ENCODE measurements at places on chromosomes 4 and X. TPM values are rescaled to one million over a fixed set of nuclear protein-coding genes. Genes with fewer than 3 reads are reported as not detected.

DNA sequence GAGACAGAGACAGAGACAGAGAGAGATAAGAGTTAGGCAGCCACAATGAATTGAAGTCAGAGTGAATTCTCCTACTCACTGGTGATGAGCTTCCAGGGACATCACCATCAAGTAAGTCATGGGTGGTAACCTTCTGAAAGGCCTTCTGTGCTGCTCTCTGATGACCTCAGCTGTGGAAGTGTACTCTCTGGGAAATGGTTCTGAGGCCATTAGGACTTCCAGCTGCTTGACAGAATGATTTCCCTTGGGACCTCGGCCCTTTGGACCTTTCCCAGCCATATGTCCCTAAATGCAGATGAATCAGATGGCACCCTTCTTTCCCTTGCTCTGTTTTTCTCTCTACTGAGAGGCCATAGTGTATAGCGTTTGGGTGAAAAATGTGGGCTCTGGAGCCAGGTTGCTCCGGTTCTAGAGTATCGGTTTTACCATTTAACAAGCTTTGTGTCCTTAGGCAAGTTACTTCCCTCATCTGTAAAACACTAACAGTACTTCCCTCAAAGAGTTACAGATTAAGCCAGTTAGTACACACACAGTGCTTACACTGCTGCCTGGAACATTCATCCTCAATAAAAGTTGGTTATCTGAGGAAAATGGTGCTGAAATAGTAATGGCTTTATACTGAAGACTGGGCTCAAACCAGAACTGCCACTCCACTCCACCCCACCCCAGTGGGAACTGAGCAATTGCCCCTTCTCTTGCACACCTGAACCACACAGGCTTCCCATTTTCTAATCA is 7.6 kb downstream of the SEPTIN11 start:
- no peak for DNase-seq

GRCh38 chrX:130636277-130636676 is 234.5 kb downstream of the RBMX2 start:
- no peak for DNase-seq

- no peak for DNase-seq
Observed at GRCh38 chr4:23105759-23106370, 413.1 kb downstream of the GBA3 start.

DNA sequence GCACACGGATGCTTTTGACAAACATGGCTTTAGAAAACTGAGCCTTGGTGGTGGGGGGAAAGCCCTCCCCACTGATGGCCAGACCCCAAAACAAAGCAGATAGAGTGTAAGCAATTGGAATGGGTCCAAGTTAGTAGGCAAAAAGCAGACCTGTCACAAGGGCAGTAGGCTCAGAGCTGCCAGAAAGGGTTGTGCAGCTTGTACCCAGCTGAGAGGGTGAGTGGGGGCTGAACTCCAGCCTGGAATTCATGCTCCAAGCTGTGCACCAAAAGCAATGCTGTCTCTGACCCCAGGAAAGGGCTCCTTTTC is 101.1 kb upstream of the TEX13D start:
- DNase-seq, result no peak

Gene FGFBP2
- not detected for total RNA-seq

Gene FRAS1
- total RNA-seq, result 35.8 TPM

Gene CTPS2
- total RNA-seq, result 21.3 TPM

Gene CXCL1
- total RNA-seq, result 112 TPM

All from kidney epithelial cell (primary cell).